ENCODE measurements at places on chromosomes 16 and 17.

- no peak for DNase-seq
Observed at GRCh38 chr16:86261379-86261778, 248.9 kb upstream of the FOXF1 start.

- no peak for DNase-seq
Observed at GRCh38 chr16:5541356-5541755, 443.8 kb upstream of the EEF2KMT start.

GRCh38 chr17:29619251-29619650 is 3.5 kb downstream of the CORO6 start:
- DNase-seq = no peak

GRCh38 chr17:12596961-12597360 is 68.7 kb upstream of the MYOCD start:
- no peak for DNase-seq

DNA sequence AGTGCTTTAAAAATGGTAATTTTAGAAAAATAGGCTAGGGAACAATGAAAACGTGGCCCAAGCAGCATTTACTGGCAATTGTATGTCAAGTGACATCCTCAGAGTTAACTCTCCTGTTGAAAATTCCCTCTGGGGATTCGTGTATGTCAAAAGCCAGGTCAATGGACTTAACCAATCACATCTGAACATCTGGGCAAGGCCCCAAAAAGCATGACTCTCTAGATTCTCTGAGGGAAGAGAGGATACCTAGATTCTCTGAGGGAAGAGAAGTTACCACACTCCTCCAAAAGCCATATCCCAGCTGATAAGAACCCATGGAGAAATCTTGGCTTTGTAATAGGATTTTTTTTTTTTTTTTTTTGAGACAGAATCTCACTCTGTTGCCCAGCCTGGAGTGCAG is 23.5 kb downstream of the NFE2L1 start:
- DNase-seq = no peak

DNA sequence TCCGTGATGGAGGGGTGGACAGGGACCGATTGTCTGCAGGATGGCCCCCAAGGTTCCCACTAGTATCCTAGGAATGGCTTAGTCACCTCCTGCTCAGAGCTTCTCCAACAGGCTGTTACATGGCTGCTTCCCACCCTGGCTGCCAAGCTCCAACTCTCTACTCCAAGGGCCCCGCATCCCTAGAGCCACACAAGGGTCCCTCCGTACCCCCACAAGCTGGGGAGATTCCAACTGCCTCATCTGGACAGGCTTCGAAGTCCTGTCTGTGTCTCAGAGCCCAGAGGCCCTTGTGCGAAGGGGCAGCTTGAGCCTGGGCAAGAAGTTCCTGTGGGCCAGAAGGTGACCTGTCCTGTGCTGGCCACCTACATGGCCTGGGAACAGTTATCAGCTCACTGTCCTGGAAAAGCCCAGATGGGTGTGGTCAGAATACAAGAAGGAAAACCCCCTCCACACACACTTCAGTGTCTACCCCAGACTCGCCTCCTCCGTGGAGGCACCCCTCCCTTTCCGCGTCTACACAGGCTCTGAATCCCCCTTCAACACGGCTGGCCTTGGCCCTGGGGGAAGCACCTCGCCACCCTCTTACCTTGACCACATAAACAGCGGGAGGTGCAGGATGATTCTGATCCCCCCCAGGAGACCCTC is 586 bp downstream of the MEAK7 start:
- no peak for DNase-seq

DNA sequence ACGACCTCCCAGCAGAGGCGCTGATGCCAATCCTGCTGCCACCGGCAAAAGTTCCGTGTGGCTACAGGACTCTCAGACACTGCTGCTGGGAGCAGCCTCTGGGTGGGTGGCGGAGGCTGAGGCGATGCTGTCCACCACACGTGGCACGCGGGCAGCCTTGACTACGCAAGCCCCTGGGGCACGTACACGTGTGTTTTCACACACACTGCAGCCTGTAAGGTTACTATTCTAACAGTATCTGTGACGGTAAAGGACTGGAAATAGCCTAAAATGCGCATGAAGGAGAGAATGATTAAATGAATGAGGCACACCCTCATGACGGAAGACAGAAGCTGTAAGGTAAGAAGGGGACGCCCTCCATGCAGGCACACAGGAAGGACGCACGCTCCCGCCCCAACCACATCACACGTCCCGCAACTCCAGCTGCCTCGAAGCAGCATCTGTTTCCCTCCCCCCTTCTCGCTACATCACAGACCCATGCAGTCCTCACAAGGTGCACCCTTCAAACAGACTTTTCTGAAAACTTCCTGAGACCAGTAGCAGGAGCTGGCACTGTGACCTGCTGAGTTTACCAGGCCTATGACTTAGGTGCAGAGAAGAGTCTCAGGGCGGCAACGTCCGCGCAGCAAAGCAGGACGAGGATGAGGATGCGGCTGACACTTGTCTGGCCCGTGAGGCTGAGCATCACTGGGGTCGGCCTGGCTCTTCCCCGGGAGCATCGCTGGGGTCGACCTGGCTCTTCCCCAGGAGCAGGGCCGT is 28.7 kb upstream of the FASN start:
- DNase-seq = no peak

Data from BJ (cell line).